Stimulated activated naive CD4-positive, alpha-beta T cell treated with Interleukin-2 at 50 U/mL for 16 hours (primary cell): ENCODE measurements at places on chromosomes 6 and 20.

GRCh38 chr20:34771680-34772081, 53.8 kb downstream of the NCOA6 start:
- DNase-seq, result no peak

- no peak for DNase-seq
Observed at GRCh38 chr6:53066874-53067706, 1.9 kb downstream of the FBXO9 start.

DNA sequence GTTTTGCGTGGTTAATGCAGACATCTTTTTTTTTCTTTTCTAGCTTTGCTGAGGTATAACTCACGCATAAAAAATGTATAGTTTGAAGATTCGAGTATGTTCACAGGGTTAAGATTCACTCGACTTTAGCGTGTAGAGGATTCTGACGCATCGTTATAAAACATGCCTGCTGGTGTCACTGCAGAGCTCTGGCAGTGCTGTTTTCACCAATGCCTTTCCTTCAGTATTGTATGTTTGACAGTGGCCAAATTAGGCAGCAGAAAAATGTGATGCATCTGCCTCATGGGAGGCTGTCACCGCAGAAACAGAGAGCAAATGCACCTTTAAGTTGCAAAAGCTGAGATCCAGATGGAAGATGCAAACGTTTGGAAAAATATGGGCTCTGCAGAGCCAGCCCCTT, 18.0 kb upstream of the SIRPB2 start:
- DNase-seq, result no peak

GRCh38 chr6:131960371-131961133, 9.4 kb upstream of the CCN2 start:
- DNase-seq, result no peak

- no peak for DNase-seq
Observed at GRCh38 chr6:95288251-95288650, 289.1 kb upstream of the MANEA start.

DNA sequence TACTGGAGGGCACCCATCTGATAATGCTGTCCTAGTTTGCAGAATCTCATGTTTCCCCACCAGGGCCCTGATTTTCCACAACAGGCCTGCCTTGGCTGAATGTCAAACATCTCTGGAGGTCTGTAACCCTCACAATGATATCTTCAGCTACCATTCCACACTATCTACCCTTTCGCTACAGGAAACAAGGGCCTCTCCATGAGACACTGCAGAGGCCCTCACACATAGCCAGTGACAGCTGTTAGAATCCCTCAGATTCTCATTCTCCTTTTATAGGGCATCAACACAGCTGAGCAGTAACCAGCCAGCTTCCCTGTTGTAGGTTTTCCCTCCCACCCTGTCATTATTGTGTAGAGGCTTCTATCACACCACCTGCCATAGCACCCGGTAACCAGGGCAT, 29.6 kb upstream of the MICB start:
- DNase-seq, result no peak

DNA sequence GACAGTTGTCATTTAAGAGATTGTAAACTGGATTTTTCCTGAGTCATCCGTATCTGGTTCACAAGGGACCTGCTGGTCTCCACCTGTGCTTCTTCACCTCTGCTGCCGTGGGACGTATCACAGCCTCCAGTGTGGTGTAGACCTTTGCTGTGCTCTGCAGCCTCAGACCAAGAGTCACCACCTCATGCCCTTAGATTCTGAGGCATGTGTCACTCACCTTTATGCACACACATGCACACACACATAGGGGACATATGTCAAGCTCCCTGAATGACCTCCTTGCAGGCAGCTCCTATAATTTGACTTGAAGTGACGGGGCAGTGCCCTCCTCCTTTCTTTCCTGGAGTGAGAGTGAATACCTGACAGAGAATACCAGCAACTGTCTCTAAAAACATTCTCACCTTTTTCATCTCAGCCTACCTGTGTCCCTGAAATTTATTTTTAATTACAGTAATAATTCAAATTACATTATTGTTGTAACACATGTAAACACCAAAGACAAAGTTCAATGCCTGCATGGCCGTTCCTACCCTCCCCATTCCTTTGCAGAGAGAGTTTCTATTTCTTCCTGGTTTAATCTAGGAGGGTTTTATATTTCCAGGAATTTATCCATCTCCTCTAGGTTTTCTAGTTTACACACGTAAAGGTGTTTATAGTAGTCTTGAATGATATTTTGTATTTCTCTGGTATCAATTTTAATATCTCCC, 3.5 kb downstream of the SLC17A4 start:
- no peak for DNase-seq

DNA sequence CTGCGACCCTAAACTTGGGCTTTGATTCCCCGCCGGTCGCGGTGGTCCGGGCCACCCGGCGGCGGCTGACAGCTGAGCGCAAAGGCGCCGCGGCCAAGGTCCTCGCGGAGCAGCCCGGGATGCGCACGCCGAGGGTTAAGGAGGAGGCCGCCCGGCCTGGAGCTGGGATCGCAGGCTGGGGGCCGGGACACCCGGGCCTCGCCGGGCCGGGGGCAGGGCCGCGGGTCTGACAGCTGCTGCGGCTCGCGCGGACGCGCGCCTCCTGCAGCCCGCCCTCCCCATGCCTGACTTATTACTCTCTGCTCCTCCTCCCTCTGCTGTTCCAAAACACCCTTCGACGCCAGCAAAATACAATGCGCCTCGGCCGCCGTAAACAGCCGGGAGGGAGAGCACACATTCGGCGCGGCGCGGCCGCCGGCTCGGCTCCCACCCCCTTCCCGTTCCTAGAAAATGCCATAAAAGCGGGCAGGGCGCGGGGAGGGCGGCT, 746 bp downstream of the BACH2 start:
- peak; percentile 59 for DNase-seq

DNA sequence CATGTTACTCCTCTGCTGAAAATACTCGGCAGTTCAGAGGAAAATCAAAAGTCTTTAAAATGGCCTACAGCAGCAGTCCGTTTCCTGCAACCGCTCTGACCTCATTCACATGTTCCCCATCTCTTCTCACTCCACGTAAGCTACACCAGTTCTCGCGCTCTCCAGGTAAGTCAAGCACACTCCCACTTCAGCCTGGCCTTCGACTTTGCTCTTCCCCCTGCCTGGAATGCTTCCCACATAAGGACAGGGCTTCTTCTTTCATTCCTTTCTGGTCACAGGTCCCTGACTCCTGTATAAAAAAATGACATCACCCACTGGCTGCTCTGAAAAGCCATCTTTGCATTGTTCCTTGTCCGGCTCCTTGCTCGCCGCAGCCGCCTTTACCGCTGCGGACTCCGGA, 42.7 kb downstream of the MGME1 start:
- DNase-seq, result no peak

DNA sequence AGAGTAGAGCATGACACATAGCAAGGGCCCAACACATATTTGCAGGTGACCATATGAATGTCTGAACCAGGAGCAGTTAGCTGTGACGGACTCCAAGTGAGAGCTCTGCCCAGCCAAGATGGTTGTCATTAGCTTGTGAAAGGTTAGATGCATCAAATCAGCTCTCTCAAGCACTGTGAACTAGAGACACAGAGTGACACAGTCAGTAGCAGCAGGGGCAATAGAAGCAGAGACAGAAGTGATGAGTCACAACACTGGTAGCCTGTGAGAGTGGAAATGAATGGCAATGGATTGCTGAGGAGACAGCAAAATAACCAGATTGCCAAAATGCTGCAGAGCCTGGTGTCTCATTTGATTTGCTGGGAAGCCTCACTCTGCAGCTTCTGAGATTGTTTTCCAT, 558.9 kb downstream of the PKHD1 start:
- no peak for DNase-seq

DNA sequence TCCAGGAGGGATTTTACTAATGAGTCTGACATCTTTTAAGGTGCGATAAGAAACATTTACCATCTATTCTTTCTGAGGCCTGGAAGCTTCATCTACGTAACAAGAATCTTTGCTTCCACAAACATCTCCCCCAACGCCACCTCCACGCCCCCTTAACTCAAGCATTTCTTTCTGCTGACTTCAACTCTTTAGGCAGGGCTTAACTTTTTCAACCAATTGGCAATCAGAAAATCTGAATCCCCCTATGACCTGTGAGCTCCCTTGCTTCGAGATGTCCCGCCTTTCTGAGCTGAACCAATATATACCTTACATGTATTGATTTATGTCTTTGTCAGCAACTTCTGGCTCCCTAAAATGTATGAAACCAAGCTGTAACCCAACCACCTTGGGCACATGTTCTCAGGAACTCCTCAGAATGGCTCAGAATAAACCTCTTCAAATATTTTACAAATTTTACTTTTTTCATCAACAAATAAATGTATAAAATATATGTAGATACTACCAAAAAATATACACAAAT, 11.5 kb downstream of the OR2H2 start:
- DNase-seq, result no peak

DNA sequence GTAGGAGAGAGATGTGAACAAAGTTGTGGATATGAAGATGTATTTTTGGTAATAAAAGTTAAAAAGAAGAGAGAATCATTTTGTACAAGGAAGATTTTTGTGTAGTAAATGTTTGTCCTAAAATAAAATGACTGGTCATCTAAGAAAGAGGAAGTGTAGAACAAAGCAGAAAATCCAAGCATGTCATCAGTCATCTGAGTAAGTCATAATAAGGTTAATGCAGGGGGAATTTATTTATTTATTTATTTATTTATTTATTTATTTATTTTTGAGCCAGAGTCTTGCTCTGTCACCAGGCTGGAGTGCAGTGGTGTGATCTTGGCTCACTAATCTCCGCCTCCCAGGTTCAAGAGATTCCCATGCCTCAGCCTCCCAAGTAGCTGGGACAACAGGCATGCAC, 15.7 kb upstream of the CGA start:
- no peak for DNase-seq

DNA sequence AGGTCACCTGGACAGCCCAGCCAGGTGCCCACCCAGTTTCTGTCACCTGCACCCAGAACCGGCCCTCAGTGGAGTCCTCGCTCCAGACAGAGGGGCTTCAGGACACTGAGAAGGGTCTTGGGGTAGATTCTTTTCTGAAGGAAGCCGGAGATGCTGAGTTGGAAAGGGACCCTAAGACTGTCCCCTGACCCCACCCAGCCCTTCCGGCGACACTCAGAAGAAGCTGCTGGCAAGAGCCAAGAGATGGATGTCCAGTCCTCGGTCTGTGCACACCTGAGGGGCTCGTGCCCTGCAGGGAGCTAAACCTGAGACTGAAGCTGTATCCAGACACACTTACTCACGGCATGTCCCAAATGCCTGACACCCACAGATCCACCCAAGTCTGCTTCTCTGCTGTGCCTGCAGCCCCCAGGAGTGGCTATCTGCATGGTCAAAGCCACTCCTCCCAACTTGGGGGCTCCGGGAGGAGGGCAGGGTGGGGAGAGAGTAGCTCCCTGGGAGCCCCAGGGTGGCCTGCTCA, 20.2 kb downstream of the NTSR1 start:
- no peak for DNase-seq

DNA sequence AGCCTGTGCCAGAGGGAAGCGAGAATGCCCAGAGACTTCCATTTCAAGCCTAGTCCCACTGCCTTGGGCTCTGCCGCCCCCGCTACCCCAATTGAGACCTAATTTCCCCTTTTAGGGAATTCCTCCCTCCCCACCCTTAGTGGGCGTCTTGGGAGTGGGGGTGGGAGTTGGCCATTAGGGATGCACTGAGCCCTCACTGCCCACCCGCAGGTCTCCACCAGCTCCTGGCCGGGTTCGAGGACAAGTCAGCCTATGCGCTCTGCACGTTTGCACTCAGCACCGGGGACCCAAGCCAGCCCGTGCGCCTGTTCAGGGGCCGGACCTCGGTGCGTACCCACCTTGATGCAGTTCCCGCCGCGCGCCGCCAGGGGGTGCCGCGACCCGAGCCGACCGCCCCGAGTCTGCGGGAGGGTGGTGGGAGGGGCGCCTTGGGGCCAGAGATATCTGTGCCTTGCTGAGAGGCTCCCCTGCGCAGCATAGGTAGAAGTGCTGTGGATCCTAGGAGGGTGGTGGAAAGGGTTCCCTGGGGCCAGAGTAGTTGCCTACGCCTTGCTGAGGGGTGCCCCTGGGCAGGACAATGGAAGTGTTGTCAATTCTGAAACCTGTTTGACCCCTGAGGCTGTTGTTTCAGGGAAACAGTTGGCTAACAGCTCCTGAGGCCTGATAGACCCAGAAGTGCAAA, 9.2 kb downstream of the ITPA start:
- peak; percentile 69 for DNase-seq

- DNase-seq, result no peak
Observed at GRCh38 chr20:13119583-13119982, 101.5 kb upstream of the ISM1 start.

DNA sequence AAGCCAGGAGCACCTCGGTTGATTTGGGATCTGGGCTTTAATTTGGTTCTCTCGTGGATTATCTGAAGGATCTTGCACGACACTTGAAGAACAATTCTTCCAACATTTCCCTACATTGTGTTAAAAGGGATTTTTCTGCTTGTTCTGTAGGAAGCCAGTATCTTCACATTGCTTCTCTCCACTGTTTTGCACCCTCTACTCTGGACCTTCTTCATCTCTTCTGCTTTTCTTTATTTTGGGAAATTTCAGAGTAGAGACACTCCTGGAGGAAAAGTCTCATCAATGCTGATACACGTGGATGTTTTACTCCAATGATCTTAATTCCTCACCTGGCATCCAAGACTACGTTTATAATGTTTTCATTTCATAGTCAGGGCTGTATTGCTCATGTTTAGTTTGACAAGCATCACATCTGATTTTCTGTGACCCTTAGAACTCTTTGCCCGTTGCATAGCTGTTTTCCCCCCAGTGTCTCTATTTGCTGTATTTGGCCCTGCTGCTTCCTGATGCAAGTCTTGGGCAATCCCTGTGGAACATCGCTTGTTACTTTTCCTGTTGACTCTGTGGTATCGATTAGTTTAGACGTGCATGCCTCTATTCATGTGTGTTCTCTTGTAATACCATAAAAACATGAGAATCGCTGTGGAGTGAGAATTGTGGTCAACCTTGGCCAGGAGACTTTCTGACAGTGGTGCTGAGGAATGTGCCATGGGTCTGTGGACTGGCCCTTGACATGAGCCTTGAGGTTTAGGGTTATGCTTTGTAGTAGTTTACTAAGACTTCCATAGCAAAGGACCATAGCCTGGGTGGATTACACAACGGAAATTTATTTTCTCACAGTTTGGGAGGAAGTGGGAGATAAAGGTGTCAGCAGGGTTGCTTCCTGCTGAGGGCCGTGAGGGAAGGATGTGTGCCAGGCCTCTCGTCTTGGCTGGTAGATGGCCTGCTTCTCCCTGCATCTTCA, 12.5 kb downstream of the PLCB1 start:
- DNase-seq, result no peak

- no peak for DNase-seq
Observed at GRCh38 chr20:4297127-4297826, 281.9 kb upstream of the RNF24 start.

GRCh38 chr20:24694727-24695528, 225.5 kb downstream of the SYNDIG1 start:
- DNase-seq, result no peak

- no peak for DNase-seq
Observed at GRCh38 chr6:111989743-111990142, 64.2 kb upstream of the CCN6 start.
